ENCODE measurements at places on chromosomes 16 and 17. TPM values are rescaled to one million over a fixed set of nuclear protein-coding genes. Genes with fewer than 3 reads are reported as not detected.

DNA sequence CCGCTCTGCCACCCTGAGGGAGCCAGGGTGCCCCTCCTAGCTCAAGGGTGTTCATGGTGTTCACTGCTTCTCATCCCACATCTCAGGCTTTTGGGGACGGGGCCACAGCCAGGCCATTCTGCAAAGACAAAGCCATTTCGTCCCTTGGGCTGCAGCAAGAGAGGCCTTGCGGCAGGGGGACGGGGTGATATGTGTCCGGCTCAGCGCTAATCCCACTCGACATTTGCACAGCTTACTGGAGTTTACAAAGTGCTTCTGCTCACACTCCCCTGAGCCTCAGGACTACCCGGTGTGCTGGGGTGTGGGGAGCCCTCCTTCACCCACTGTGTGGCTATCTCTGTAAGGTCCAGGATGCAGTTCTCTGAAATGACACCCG is 84.3 kb downstream of the RTN4RL1 start:
- H3K27ac ChIP-seq = no peak overlapping the region
- no peaks in the 10 kb centered on the region for H3K27me3 ChIP-seq
- H3K4me3 ChIP-seq = no peak overlapping the region
- DNase-seq = no peak
- no peaks in the 10 kb centered on the region for H3K36me3 ChIP-seq

CDH16 gene
- 0.47 TPM for total RNA-seq

NLRC5 gene
- 14.4 TPM for total RNA-seq

- H3K36me3 ChIP-seq = no peaks in the 10 kb centered on the region
- H3K4me3 ChIP-seq = no peak overlapping the region
- no peak for DNase-seq
- H3K4me1 ChIP-seq = peaks cover 8% of the 10 kb centered on the region
These were observed 9.2 kb upstream of the SSTR2 start for GRCh38 chr17:73155410-73156165.
